Activated CD4-positive, alpha-beta T cell treated with anti-CD3 and anti-CD28 coated beads, Interleukin-10, Interleukin-2, amounts not matched to agents 100 ng/mL and 50 ng/mL, durations not matched to agents 16 hours and 8 hours (primary cell): ENCODE measurements at places on chromosomes 13 and 19.

GRCh38 chr13:48319531-48320398 is 16.2 kb downstream of the RB1 start:
- no peak for DNase-seq

DNA sequence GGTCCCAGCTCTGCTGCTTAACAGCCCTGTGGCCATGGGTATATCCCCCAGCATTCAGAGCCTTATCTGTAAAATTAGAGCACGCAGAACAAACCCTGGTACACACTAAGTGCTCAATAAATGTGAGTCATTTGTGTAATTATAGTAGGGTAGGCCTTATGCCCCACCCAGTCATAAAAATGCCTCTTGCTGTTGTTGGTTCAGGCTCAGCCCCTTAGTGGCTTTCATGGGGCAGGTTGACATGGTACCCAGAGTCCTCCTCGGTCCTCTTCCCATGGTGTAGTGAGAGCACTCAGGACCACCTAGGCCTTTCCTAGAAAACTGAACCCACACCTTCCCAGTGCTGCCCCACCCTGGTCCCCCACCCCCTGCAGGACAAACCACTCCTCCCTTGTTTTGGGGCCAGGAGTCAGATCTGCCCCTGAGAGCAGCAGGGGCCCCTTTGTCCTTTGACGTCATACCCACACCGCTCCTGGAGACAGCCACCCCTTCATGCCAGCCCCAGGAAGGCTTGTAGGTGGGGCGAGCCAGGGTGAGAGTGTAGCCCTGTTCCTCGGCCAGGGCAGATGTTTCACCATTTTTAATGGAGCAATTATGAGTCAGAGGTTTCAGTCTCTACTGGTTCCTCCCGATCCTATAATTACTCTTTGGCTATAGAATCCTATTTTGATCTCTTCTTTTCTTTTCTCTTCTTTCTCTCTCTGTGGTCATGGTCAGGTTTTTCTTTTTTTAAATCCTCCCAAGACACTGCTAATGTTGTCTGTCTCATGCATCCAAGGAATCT is 36.8 kb downstream of the ACTN4 start:
- DNase-seq = peak; percentile 87

GRCh38 chr19:51159656-51160055 is 17.6 kb downstream of the SIGLEC7 start:
- DNase-seq = no peak

DNA sequence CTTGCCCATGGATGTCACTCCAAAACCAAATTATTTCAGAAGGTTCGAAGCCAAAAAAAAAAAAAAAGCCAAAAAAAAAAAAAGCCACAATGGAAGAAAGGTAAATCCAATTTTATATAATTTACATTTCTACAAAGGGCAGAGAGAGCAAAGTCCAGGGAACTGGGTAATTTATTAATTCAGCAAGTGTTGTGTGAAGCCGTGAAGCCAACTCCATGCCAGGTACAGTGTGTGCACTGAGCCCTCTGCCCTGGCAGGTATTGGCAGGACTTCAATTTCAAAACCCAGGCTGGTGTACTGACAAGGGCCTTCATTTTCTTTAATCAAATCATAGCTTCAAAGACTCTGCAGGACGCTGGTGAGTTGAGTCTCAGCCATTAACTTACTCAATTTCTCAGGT is 5.5 kb upstream of the RFPL4A start:
- no peak for DNase-seq
